ENCODE measurements at places on chromosomes 6 and 20.
A peak's percentile ranks its signal among the peaks of the same experiment; 100 is the strongest.

- DNase-seq, result no peak
Observed at GRCh38 chr6:106380407-106380806, 19.9 kb downstream of the CRYBG1 start.

GRCh38 chr6:152993431-152993830 lies 9.1 kb downstream of the MTRF1L start:
- DNase-seq, result no peak

- no peak for DNase-seq
Observed at GRCh38 chr6:135798751-135799515, 52.6 kb upstream of the PDE7B start.

DNA sequence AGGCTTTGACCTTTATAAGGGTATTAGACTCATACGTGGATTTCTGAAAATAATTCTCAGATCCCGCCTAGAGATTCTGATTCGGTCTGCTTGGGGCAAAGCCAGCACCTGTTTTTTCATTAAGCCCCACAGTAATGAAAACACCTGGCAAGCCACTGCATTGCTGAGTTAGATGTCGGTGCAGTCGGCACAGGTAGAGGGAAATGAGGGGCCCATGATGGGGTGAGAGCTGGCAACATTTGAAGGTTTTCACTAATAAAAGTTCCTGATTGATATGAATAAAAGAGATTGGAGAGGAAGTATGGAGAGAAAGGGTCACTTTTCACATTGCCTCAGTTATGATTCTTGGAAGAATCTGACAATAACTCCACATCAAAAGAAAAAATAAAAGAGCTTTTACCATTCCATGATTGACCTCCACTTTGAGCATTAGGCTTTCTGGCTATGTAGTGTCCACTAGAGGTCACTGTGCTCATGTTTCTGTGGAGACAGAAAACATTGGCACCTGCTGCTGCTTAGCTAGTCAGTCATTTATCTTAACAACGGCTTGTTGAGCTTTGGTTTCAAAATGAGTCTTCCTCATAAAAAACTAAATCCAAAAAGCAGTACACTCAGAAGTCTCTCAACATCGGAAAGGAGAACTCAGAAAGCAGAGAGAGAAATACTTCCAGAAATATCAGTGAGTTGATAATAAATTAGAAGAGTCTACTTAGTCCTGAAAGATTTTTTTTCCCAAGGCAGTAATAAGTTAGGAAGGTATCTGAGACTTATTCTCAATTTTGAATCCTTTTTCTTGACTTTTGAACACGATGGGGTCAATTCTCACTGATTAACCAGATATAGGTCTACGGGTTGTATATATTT lies 53.3 kb upstream of the KLHL31 start:
- DNase-seq, result peak; percentile 76

DNA sequence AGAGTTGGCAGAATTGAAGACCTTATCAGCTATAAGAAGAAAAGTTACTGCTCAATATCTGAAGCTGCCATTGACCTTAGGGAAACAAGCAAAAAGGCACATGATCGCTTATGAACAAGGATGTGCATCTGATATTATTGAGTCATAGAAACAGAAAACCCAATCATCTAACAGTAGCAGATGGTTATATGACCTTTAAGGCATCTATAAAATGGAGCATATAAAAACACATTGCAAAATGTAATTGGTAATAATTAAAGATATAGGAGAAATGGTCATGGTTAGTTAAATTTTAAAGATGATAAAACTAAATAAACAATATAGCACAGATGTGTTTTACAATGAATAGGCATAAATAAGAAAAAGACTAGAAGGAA lies 260.1 kb upstream of the TAB2 start:
- no peak for DNase-seq

- DNase-seq, result no peak
Observed at GRCh38 chr20:21182832-21183563, 57.1 kb downstream of the KIZ start.

DNA sequence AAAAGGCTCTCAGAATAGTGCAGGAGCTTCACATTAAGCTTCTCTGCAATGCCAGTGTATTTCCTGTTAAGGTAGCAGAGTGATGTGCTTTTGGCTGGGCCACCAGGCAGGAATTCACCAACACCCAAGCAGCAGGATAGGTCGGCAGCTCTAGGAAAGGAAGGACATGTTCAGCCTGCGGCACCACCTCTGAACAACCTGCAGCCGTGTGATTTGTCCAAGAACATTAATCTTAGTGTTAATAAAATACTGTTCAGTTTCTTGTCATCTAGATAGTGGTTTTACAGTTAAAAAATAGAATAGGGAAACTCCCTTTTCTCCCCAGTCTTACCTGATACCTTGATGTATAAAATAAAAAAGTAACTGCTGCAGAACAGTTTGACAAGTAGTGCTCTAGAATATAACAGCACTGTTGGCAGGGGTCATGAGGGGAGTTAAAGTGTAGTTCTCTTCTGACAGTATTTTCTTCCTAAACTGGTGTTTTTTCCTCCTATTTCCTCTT lies 18.8 kb downstream of the ZNF292 start:
- DNase-seq, result no peak

GRCh38 chr6:27931209-27931608 lies 19.0 kb upstream of the OR2B2 start:
- no peak for DNase-seq

GRCh38 chr6:8958894-8959511 lies 523.7 kb upstream of the SLC35B3 start:
- no peak for DNase-seq

GRCh38 chr20:19003366-19004336 lies 190.1 kb downstream of the SCP2D1 start:
- DNase-seq, result no peak

DNA sequence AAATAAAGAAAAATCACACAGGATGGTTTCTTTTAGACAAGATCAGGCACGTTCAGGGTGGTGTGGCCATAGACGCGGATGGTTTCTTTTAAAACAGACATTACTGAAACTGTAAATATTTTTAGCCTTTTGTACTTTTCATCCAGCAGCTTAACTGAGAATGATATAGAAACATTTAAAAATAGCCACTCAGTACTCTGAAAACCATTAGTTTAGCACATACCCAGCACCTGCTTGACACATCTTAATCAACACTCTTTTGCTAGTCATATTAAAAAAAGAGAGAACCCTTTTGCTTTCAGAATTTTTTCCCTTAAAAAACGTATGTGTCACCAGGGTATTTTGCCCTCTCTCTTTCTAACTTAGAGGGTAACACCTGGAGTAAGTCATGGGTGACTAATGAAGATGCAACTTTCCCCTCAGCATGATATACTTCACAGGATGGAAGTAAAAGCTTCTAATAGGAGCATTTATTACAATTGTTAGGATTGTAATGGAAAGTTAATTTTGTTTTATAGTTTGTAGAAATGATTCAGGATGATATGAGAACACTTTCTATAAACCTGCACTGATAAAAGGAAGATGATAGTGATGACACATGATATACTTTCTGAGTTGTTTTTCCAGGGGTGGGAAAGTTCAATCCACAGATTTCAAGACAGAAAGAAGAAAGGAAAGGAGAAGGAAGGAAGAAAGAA lies 45.2 kb downstream of the BACH2 start:
- DNase-seq, result no peak

- no peak for DNase-seq
Observed at GRCh38 chr20:58829531-58829941, 21.2 kb downstream of the GNAS-AS1 start.

DNA sequence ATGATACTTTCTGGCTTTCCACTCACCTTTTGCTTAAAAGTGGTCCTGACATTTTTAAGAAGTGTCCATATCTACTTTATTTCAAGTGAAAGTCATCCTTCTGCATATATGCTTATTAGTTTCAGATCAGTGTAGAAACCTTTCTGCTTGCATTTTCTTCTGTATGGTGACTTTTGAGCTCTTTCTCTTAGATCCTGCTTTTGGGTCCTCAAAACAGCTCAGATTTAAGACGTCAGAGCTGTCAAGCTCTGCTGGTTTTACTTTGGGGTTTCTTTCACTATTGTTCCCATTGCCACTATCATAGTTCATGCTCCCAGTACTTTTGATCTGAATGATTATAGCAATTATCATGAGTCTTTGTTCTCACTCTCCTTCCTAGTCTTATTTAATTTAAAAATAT lies 41.7 kb downstream of the BCKDHB start:
- DNase-seq, result no peak

Measured in NCI-H1105 (cell line).